ENCODE measurements at places on chromosomes 11 and 22.
A peak's percentile ranks its signal among the peaks of the same experiment; 100 is the strongest.

DNA sequence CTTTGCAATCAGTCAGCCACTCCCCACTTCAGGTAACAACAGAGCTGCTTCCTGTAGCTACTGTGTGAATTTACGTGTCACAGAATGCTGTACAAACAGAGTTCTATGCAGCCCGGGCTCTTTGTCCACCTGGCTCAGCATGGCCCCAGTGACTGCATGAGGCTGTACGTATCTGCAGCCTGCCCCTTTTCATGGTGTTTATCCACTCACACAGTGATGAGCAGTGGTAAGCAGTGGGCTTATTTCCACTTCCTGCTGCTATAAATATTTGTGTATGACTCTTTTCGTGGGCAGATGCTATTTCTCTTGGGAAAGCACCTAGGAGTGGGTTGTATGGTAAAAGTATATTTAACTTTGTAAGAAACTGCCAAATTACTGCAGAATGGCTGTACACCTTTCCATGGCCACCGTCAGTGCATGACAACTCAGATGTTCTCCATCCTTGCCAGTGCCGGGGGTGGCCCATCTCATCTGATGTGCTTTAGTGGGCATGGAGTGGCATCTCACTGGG, 43.3 kb downstream of the MYEOV start:
- DNase-seq: peak; percentile 54

DNA sequence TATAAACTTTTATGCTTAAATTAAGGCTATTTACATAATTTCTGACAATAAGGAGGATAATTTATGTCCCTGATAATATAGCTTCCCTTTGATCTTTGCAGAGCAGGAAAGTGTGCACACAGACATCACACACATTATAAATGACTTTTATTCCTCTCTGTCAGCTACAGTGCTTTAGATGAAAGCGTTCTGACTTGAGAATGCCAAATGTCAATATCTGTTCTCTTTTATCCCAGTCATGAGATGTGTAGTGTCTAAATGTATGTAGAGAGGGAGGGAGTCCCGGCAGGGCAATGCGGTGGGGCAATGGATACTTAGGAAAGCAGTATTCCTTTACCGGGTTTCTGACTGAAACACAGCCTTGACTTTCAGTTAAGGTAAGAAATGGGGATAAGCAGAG, 225.4 kb upstream of the CHORDC1 start:
- no peak for DNase-seq

- DNase-seq: peak; percentile 84
Observed at GRCh38 chr11:76207642-76208401, 1.5 kb upstream of the WNT11 start.

- DNase-seq: no peak
Observed at GRCh38 chr11:57461841-57462489, 1.6 kb downstream of the RTN4RL2 start.
